Activated CD4-positive, alpha-beta memory T cell treated with anti-CD3 and anti-CD28 coated beads, Interleukin-2, amount 10 ng/mL, durations not matched to agents 7 days and 5 days (primary cell): ENCODE measurements at places on chromosomes 13 and 19. TPM values are rescaled to one million over a fixed set of nuclear protein-coding genes. Genes with fewer than 3 reads are reported as not detected.

The RGCC gene
- 62.4 TPM for total RNA-seq

The CNFN gene
- total RNA-seq, result not detected

The MAMSTR gene
- total RNA-seq, result 0.88 TPM

The PTPRS gene
- not detected for total RNA-seq

The PSPC1 gene
- 66.6 TPM for total RNA-seq
